ENCODE measurements at places on chromosomes 3 and 15. TPM values are rescaled to one million over a fixed set of nuclear protein-coding genes. Genes with fewer than 3 reads are reported as not detected.

GRCh38 chr3:133040696-133041523, 2.7 kb downstream of the TMEM108 start:
- DNase-seq = peak; percentile 69

DNA sequence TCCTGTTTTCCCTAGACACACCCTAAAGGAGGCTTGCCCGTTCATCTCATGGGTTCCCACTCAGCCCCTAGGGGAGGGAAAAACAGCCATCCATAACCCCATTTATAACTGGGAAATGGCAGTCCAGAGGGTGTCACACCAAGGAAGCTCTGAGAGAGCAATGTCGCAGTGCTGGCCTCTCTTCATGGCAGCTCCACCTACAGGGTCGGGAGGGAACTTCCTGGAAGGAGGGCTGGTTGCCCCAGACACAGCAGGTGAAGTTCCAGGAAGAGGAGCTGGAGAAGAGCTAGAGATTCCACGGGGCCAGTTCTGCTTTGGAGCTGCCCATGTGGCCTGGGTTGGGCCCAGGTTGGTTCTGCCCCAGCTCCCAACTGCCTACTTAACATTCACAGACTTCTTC, 22.3 kb upstream of the LINGO1 start:
- no peak for DNase-seq

GRCh38 chr3:46321461-46322104, 32.3 kb upstream of the CCR2 start:
- no peak for DNase-seq

DNA sequence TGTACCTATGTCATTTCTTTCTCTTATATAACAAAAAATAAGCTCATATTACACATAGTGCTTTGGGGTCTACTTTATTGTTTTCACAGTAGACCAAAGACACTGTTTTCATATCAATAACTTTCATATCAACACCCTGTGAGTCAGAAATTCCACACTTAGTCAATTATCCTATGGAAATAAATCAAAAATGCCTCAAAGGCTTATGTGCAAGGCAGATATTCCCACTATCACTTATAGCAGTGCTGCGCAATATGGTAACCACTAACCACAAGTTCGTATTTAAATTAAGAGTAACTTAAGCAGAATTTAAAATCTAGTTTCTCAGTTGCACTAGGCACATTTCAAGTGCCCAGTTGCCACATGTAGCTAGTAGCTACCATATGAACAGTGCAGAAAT, 15.9 kb downstream of the SCG3 start:
- no peak for DNase-seq

DNA sequence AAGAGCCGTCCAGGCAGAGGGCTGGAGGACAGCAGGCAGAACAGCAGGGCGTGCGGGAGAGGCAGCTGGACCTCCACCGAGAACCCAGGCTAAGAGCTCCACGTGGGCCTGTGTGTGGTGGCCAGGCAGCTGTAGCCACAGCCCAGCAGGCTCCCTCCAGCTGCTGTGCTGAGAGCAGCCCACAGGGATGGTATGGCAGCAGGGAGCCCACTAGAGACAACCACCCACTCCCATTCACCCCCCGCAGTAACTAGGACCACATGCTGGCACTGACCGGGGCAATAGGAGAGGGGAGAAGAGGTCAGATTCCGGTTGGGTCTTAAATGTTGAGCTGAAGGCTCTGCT, 25.6 kb upstream of the MUSTN1 start:
- no peak for DNase-seq

GRCh38 chr3:83048556-83048955, 1287.1 kb upstream of the GBE1 start:
- no peak for DNase-seq

- no peak for DNase-seq
Measured at GRCh38 chr3:107882261-107882660, 208.6 kb downstream of the CD47 start.

Gene STARD5
- 3.1 TPM for total RNA-seq

Gene UROC1
- not detected for total RNA-seq

Data from HFFc6 (cell line).